Skeletal muscle cell (primary cell): ENCODE measurements at places on chromosomes 3 and 15.

- no peak for DNase-seq
Observed at GRCh38 chr3:109853077-109853731, 515.9 kb upstream of the DPPA4 start.

DNA sequence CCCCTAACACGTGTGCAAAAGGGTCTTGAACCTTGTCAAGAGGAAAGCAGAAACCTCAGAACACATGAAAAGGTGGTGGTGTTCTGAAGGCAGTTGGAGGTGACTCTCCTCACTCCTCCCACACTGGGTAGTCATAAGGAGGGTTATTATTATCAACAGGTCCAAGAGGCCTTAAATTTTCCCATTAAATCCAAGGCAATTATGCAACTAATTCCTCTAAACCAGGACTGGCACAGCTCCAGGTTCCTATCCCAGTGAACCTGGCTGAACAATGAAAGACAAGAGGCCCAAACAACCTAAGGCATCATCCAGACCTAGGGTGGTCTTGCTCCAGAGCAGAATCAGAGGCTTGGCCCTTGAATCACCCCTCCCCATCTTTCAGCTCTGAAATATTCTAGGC lies 15.0 kb downstream of the MYLK start:
- no peak for DNase-seq

DNA sequence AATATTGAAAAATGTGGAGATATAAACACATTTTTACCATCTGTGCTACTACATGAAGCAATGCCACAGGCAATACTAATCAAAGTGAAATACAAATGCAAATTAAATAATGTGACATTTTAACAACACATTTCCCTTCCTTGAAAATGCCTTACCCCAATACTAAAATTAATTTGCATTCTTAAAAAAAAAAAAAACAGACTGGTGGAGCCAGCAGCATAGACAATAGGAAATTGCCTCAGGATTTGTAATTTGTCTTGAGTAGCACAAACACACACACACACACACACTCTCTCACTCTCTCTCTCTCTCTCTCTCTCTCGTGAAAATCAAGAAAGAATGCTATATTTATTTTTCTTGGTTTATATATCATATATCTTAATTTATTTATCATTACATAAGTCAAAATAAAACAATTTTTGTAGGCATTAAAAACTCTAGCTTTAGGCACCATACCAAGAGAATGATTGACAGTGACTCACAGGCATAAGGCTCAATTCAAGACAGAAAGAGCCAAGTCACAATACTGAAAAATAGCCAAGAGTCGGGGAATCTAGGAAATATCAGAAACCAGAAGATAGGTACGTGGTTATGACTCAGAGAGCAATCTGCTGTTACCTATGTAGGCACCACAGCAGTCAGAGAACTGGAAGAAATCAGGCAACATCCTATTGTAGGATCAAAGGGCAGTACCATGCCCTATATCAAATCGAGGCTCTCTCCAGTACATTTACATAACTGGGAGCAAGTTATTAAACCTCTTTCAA lies 23.0 kb downstream of the SUCNR1 start:
- DNase-seq = no peak

DNA sequence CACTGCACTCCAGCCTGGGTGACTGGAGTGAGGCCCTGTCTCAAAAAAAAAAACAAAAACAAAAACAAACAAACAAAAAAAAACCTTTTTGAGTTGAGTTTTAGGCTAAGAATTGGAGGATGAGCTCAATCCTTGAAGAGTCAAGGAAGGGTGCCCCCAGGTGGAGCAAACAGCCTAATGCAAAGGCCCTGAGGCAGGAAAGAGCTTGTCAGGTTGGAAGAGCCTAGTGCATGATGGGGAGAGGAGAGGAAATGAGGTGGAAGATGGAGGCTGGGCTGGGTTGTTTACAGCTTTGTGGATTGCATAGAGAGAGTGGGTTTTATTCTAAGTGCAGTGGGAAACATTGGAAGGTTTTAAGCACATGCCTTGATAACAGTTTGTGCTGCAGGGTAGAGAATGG lies 2.1 kb upstream of the SNX22 start:
- no peak for DNase-seq

DNA sequence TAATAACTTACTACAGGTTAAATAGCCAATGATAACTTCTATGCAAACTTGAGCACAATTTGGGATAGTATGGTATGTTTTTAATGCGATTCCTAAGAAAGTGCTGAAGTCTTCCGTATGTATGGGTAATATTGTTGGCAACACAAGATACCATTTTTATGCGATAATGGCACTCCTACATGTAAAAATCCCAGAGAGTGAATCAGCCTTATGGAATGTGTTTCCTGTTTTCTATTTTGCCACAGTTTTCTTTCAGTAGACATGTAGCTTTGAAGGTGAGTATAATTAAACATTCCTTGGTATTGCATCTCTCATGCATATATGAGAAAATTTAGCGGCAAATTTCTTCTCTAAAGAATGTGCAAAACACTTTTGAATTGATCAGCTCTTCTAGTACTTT lies 396.8 kb upstream of the AZI2 start:
- DNase-seq = no peak

- DNase-seq = no peak
Observed at GRCh38 chr15:89399238-89400115, 64.9 kb upstream of the POLG start.

GRCh38 chr15:69857686-69858391 lies 239.9 kb downstream of the TLE3 start:
- no peak for DNase-seq

DNA sequence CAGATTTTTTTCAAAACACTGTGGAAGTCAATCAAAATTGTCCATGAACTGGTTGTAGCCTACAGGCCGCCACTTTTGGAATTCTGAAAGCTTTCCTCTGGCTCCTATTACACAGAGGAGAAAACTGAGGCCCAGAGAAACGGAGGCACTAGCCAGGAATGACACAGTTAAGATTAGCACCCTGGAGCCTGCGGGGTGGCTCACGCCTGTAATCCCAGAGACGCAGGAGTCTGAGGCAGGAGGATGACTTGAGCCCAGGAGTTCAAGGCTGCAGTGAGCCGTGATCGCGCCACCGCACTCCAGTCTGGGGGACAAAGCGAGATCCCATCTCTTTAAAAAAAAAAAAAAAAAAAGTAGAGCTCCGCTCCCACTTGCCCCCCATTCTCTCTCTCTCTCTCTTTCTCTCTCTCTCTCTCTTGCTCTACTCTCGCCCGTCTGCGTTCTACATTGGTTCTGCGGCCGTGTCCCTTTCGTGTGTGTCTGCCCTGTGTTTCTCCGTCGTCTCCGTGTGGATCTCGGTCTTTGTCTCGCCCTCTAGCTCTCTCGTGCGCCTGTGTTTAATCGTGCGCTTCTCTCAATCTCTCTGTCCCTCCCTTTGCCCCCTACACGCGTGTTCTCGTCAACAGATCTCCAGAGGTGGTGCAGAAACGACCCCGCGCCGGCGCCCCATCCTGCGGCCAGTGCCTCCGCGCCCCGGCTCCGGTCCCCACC lies 512 bp upstream of the TRH start:
- no peak for DNase-seq

- DNase-seq = no peak
Observed at GRCh38 chr3:29614954-29615353, 334.1 kb downstream of the RBMS3 start.

DNA sequence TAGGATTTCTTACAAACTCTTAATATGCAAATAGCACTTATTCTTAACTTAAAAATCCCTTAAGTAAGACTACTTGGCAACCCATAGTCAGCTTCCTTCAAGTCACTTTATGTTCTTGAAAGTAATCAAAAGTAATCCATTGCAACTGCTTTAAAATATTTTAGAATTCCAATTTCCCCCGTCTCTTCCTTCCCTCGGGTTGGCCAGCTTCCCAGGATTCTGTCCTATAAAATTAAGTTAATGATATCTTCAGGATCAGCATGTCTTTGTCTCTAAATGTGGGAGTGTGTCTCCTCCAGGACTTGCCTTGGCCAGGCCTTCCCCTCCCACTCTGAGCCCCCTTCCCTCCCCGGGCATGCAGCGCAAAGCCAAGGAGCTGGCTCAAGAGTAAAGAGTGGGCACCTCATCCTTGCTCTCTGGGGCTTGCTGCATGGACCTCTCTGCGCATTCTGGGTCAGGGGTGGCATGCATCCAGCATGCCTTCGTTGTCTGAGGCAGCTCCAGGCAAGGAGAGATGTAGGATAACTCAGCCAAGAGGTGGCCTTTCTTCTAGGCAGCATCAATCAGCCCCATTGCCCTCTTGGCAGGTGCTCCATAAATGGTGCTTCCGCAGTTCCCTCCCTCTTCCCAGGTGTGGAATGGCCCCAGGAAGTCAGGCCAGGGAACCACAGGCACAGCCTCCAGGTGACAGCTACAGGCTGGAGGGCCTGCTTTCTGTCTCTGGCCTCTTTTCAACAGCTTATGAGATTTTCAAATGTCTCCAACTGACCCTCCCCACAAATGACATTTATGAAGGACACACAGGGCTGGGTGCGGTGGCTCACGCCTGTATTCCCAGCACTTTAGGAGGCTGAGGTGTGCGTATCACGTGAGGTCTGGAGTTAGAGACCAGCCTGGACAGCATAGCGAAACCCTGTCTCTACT lies 108.7 kb upstream of the ALDH1A3 start:
- no peak for DNase-seq

GRCh38 chr3:194261581-194262063 lies 89.5 kb downstream of the CPN2 start:
- no peak for DNase-seq

DNA sequence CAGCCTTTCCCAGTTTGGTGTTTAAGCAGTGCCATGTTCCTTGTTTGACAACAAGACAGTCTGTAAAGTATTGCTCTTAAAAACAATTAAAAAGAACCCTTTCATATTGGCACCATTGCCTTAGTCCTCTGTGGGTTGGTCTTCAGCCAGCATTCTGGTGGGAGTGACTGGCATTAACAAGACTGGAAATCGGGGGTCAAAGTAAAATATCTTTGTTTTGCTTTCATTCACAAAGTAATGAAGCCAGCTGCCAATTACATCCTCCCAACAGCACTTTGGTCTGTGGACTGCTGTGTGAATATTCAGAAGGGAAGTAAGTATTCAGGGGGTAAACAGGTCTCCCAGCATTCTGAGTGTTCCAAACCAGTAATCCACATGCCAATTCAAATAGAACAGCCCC lies 8.3 kb upstream of the VILL start:
- no peak for DNase-seq

GRCh38 chr3:79268422-79268821 lies 499.4 kb downstream of the ROBO1 start:
- DNase-seq = no peak

DNA sequence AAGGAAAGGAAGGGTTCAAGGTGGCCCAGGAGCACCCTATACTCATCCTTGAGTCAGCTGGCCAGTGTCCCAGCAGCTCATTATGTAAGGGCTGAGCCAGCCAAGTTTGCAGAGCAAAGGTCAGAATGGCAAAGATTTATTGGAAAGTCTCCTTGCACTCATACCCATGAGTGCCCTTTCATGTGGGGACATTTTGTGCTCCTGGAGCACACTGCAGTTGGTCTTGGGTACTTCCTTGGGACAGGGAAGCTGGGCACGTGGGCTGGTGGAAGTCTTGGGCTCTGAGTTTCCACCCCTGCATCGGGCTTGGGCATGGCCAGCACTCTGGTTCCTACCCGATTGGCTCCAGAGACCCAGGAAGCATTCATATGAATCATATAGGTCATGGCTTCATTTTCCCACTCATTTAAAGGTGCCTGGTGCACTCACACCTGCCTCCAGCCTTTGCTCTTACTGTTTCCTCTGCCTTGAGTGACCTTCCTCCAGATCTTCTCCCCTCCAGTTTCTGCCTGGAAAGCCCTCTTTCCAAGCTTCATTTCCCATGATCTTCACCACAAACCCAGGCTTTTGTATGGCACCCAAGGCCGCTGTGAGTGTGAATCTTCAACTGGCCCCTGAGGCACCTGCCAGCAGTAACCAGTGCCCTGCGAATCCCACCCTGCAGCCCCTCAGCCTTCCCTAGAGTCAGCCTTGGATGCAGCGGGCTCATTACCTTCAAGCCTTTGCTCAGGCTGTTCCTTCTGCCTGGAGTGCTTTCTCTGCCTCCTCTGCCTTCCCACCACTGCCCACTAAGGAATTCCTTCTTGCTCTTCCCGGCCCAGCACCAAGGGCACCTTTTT lies 10.5 kb upstream of the PRKCD start:
- DNase-seq = no peak

DNA sequence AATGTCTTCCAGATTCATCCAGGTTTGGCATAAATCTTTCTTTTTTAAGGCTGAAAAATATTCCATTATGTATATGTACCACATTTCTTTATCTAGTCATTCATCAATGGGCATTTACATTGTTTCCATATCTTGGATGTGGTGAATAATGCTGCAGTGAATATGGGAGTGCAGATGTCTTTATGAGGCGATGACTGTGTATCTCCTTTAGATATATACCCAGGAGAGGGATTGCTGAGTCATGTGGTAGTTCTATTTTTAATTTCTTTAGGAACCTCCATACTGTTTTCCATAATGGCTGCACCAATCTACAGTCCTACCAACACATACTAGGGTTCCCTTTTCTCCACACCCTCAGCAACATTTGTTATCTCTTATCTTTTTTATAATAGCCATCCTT lies 96.3 kb downstream of the LRRC28 start:
- DNase-seq = peak; percentile 12

DNA sequence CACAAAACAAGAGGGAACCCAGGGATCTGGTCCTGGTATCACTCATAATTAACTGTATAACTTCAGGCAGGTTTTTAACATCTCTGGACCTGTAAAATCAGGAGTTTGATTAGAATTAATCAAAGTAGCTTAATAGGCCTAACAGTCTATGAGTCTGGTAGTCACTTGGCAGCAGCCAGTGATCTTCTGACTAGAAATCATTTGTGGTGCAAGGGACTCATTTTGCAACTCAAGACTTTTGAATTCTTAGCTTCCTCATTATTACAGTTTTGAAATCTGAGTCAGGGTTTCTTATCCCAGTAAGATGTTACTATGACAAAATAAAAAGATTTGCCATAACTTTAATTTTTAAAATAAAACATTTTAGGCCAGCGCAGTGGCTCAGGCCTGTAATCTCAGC lies 70.8 kb downstream of the TMCC1 start:
- no peak for DNase-seq

DNA sequence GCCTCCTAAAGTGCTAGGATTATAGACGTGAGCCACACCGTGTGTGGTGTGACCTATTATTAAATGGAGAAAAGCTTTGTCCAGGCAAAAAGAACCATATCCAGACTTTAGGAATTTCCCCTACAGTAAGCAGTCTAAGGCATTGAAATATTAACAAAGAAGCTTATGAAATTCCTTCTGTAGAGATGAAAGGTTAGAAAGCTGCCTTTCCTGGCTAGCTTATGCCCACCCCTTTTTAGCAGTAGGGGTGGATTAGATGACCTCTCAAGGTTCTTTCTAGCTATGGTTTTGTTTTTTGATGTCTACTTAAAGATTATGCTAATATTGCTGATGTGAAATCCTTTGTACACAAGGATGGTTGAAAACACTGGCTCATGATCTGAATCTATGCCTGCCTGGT lies 13.9 kb downstream of the OXSM start:
- DNase-seq = no peak

DNA sequence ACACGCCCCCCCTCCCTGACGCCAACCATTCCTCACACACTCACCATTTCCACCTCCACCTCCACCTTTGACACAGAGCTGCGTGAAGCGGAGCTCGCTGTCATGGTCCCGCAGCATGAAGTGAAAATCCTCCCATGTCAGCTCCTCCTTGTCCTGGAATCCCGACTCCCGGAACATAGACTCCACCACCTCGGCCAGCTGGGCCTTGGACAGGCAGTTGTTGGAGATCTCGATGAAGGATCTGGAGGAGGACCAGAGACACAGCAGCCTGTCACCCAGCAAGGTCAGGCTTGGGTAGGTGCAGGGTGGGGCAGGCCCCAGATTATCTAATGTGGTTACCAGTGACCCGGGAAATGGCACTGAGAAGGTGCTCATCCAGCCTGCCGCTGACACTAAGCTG lies 12.2 kb downstream of the DUOX2 start:
- DNase-seq = no peak

GRCh38 chr3:195401943-195402342 lies 40.9 kb downstream of the ACAP2 start:
- DNase-seq = no peak
